NCI-H446 treated with DMSO at 0.1 percent for 48 hours (cell line): ENCODE measurements at places on chromosomes 1 and 21.
A peak's percentile ranks its signal among the peaks of the same experiment; 100 is the strongest.

DNA sequence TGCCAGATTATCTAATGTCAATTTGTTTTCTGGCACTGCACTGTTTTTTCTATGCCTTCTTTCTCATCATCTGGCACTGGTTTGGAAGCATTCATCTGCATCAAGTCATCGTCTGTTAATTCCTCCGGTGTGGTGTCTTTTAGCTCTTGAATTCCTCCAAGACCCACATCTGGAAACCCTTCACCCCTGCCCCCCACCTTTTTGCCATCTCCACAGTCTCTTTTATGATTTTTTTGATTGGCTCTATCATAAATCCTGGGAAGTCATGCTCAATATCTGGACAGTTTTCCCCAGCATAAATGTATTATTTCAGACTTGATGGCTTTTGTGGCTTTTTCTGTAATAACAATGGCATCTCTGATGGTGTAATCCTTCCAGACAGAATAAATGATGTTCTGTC is 10.4 kb upstream of the KCNK1 start:
- peak; percentile 49 for DNase-seq

GRCh38 chr1:172704001-172704400 is 45.1 kb downstream of the FASLG start:
- no peak for DNase-seq

GRCh38 chr21:37915941-37916309 is 332 bp downstream of the KCNJ6 start:
- no peak for DNase-seq

DNA sequence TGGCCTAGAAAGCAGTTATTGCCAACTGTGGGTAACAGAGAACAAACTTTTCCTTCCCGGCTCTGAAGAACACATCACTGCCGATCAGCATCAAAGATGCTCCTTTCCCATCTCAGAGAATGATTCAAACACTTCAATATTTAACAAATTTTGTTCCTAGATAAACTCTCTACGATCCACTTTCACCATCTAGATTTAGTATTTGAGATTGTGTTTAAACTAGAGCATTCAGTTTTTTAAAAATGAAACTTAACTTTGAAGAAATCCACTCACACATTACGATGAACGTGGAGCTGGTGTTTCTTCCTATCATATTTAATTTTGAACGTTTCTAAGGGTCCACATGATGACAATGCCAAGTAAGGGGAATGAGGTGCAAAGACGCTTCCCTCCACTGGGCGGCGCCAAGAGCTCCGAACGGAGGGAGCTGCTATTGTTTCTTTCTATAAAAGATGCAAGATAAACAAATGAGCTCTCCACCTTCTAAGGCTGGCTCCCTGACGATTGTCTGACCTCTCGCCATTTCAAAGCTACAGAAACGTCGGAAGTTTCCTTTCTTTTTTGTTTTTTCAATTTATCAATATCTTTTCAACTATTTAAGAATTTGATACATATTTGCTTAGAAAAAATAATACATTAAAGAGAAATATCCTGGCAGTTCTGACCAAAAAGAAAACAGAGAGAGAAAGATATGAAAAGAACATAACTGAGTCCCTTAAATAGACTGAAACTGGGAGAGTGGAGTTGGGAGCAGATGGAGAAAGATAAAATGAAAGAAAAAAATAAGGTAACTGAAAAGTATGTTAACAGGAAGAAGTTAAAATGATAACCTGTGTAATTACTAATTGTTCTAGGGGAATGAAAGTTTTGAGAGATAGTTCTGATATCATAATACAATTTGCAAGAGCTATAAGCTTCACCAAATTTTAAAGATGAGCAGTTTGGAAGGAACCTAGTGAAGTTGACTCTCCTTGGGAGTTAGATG is 4.4 kb upstream of the BARHL2 start:
- DNase-seq: peak; percentile 74

GRCh38 chr1:99598738-99599411 is 47.0 kb upstream of the PALMD start:
- DNase-seq: no peak

- no peak for DNase-seq
These were observed 911 bp downstream of the LMO4 start for GRCh38 chr1:87329526-87330056.

DNA sequence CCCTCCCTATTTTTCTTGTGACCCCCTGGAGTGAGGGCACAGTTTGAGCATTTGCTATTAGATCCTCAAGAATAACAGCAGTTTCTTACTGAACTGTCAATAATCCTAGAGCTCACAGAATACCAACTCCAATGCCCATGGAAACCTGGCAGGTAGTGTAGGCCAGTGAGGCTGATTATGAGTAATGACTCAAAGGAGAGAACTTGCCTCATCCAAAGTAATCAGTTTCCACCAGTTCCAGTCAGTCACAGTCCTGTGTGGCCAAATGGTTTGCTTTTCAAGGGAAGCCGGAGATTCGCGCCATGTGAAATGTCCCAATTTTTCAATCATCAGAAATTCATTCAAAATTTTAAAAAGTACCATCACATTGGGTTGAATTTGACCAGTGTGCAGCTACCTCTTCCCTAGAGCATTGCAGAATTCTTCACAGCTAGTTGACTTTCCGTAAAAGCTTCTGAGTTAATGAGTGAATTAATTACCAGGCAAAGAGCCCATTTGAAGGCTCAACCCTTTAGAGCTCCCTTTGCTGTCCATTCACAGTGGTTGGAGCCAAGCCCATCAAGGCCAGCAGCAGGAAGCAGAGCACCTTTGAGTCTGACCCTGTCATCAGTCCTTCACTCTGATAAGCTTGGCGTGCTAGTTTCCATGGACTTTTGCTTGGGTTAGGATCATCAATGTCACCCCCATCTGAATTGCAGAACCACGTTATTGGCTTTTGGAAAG is 170.3 kb downstream of the KAZN start:
- DNase-seq: no peak

GRCh38 chr1:202658769-202659168 is 51.5 kb downstream of the SYT2 start:
- DNase-seq: no peak

DNA sequence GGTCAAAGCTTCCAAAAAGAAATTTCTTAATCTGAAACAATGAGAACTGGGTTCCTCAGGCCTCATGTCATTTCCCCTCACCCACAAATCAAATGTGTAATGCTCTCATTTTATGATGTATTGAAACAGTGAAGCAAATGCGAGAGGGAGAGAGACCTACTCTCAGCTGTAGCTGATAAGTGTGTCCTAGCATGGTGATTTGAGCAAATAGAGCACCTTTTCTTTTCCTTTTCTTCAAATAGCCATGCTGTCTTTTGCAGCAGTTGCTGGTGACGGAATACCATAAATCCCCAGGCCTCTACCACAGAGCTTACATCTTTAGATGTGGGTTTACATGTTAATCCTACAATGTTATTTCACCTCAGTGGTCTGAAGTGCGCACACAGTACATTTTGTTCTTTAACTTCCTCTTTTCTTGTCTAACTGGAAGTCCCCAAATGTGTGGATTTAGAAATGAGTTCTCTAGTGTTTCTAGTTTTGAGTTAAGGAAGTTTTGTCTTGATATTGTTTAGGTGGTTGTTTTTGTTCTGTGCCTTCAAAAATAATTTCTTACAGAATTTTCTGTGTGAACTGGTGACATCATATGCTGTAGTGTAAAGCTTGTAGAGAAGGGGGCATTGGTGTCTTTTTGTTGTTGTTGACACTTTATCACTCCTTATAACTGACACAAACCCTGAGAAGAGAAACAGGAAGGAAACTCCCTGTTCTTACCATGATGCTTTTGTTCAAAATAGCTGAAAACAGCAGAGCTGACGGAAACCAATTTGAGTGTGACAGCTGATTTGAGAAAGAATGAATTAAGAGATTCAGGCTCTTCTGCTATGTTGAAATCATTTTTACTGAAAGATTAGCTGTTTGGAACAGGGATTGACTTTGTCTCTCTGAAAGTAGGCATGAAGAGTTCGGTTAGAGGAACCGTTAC is 12.2 kb downstream of the SMAP2 start:
- no peak for DNase-seq

DNA sequence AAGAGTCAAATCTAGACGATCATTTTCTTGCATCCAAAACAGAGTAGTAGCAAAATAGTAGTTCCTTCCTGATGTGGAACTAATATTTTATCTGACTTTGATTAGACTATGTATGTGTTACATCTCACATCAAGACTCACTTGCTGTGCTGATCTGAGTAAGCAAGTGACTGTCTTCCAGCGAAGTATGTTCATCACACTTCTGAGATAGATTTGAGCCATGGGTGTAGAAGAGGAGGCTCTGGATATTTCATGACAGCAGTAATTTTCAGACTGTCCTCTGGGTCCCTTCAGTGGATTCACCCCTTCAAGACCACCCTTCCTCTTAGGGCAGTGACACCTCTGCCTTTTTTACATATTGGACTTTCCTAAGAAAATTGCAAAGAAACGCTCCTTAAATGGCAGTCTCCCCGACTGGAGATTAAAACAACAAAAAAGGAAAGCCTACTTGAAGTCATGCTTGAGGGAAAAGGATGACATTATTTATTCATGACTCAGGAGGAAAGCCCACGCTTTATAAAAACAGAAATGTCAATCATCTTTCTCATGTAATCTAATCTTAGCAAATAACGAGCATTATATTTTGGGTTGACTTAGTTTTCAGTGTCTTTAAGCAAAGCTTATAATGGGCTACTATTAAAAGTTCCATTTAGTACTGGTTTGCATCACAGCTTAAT is 22.8 kb downstream of the ATP1B1 start:
- DNase-seq: no peak

DNA sequence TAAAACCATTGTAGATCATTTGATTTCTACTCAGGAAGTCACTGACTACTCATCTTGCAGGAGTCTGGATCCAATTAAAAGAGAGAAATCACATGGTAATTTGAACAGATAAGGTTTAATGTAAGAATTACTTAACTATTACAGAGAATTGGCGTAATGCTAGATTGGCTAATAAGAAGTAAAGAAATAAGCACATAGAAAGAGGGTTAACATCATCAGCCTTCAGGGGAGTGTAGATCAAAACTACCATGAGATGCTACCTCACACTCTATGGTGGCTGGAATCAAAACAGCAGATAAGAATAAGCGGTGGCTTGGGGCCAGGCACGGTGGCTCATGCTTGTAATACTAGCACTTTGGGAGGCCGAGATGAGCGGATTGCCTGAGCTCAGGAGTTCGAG is 11.7 kb downstream of the ST3GAL3 start:
- DNase-seq: no peak

GRCh38 chr1:105636052-105636451 is 1420.4 kb upstream of the PRMT6 start:
- DNase-seq: no peak

GRCh38 chr1:67803380-67804279 is 29.6 kb downstream of the GNG12 start:
- no peak for DNase-seq

DNA sequence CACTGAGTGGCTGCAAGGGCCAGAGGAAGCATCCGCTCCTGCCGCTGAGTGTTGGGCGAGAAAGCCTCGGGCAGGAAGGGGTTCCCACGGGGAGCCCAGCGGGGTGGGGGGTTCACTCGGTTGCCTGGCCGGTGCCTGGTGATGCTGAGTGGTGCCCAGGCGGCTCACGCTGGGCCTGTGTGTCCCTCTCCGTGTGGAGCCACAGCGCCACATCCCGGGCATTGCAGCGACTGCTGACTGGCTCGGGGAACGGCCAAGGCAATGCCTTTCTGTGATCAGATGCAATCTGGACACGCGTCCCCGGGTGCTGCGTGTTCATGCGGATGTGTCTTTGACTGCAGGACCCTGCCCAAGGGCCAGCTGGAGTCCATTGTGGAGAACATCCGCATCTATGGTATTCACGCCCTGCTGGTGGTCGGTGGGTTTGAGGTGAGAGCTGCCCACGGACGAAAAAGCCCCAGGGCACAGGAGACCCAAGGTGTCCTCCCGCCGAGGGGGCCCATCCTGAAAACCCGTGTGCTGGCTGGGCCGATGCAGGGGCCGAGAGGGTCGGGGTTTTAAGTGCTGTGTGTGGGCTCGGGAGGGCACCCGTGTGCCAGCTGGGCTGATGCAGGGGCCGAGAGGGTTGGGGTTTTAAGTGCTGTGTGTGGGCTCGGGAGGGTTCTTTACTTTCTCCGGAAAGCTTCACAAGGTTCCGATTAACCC is 16.4 kb downstream of the CFAP410 start:
- no peak for DNase-seq

GRCh38 chr1:32859915-32860314 is 10.8 kb downstream of the FNDC5 start:
- DNase-seq: no peak

DNA sequence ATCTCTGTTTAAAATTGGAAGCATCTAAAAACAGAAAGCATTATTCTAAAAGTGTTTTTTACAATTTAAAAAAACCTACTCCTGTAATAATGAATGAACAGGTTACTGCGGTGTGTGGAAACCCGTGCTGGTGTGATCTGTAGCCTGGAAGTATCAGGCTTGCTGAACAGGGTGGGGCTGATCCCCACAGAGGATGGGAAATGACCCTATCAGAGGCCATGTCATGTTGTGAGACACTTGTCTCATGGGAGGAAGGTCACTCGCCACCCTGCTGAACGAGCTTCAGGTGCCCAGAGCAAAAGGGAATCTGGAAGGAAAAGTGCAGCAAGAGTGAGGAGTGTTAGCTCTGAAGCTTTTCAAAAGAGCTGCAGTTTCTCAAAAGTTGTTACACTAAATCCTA is 320.7 kb downstream of the RRAGC start:
- DNase-seq: no peak

DNA sequence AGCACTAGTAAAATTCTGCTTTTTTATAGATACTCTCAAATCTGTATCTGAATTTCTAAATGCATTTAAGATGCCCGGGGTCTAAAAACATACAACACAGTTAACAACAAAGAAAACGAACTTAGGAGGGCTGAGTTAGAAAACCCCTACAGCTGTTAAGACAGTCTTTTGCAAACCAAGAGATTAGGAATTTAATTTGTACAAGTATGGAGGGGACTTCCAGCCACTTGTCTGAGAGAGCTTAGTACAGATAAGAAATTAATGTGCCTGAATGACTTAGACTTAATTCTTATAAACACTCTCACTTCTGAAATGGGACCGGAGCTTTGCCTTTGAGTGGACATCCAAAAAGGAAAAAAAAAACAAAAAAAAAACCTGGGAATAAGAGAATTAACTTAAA is 61.6 kb downstream of the SMYD3 start:
- no peak for DNase-seq

- DNase-seq: no peak
These were observed 8.1 kb upstream of the SRM start for GRCh38 chr1:11067716-11068599.

GRCh38 chr21:14900611-14901010 is 164.2 kb downstream of the NRIP1 start:
- no peak for DNase-seq

DNA sequence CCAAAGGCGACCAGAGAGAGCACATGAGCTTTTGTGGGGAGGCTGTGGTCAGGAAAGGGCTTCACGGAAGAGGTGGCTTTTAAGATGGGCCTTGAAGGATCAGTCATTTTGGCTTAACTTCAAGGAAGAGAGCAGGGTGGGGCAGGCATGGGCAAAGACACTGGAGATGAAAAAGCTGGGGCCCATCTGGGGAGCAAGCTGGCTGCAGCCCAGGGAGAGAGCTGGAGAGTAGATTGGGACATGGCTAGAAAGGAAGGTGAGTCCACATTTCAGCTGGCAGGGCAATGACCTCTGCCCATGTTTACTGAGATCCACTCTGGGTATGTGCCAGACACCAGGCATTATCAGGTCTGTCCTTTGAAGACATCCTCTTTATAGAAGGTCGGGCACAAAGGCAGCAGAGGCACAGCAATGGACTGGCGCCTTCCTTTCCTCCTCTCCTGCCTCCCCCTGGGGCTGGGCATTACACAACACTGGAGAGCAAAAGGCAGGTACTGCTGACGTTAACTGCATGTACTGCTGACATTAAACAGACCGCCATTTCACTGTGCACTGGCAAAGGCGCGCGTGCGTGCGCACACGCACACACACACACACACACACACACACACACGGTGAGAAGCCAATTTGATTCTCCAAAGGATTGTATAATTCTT is 2.2 kb upstream of the UBXN10 start:
- DNase-seq: no peak

- peak; percentile 18 for DNase-seq
These were observed 19.1 kb downstream of the OLFML3 start for GRCh38 chr1:113998361-113998760.
